Hematopoietic multipotent progenitor cell treated with erythropoietin and hydrocortisone succinate and interleukin-3 and kit ligand, for 15 days (in vitro differentiated cells): ENCODE measurements at places on chromosomes 1 and 21.

GRCh38 chr1:150409504-150410362 lies 45.8 kb downstream of the RPRD2 start:
- DNase-seq = no peak

DNA sequence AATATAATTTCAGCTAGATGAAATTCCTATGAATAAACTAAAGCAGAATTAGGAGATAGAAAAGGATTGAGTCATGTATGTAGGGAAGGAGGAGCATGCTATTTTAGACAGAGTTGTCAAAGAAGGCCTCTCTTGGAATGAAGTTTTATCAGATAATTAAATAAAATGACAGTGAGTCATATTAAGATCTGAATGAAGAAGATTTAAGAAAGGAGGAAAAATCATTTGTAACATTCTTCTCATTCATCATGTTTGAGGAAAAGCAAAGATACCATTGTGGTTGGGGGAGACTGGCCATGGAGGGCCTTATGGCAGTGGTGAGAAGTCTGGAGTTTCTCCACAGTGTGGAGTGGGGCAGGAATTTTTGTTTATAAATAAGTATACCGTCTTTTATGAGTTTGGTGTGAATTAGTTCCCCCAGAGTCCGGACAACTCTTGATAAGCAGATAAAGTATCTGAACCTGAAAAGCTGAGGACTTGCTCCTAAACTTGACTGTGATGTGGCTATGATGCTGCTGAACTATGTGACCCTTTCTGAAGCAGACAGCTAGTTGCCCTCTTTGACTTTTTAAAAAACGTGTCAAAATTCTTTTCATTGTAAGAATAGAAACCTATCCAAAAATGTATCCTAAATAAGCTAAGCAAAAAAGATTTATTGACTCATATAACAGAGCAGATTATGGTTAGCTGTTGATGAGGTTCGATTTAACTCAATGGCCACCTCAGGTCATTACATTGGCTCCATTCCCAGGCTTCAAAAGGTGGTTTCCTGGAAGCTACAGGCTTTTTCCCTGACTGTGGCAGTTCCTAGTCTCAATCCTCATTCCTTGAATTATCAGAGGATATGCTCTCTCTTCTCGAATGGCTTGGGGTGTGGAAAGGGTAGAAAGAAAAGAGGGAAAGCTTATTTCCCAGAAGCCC lies 90.8 kb downstream of the LHX9 start:
- DNase-seq = no peak

- no peak for DNase-seq
Observed at GRCh38 chr21:30289215-30289614, at the start of gene KRTAP25-1. KRTAP25-1 (minus strand) TSS chr21:30289514; CDS start chr21:30289490, 24 bp downstream.

DNA sequence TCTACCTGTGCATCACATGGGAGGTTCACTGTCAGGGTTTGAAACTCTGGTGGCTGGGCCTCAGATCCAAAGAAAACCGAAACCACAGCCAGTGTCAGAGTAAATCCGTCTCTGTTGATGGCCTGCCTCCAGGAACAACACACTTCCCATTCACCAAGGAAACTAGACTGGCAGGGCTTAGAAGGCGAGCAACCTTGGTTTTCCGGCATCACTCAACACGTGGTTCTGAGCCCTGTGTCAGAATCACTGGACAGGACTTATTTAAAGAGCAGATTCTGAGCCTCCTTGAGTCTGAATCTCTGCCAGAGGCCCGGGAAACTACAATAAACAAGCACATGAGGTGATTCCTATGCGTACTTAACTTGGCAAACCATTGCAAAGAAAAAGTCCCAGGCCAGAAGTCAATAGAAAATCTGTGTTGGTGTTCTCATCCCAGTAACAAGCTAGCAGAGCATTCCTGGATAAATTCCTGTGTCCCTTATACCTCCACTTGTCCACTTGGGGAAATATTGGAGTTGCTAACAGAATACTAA lies 70.0 kb downstream of the KCTD3 start:
- no peak for DNase-seq

- DNase-seq = no peak
Observed at GRCh38 chr1:202915146-202915545, 11.9 kb downstream of the KLHL12 start.

DNA sequence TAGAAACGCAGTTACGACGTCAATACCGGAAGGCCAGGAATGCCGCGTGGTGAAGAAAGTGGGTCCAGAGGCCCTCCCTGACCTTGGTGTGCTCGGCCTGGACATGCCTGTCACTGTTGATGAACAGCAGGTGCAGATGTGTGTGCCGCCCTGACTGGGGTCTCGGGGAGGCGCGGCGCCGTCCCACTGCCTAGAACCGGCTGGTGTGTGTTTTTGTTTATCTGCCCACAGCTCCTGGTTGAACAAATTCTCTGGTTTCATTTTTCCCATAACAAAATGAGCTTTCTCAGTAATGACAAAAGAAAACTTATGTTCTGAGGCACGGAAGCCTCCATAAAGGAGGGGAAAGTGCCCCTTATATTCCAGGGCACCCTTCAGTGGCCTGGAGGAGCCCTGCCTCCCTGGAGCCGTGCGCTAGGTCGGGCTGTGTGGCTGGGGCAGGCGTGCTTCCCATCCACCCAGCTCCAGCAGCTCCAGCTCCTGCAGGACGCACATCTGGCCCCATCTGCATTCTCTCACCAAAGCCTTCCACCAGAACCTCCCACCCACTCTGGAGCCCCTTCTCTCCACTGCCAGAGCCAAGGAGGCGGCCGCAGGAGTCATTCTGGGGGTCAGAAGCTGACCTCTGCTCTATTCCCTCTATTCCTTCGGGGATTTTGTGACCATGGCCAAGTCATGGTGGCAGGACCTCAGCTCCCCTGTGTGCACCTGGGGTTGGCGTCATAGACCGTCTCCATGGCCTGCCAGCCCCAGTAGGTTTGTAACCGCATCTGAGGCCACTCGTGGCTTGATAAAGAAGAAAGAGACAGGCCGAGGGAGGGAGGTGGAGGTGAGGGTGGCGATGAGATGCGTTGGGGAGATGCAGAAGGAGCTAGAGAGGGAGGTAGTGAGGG lies 20.1 kb upstream of the COL18A1 start:
- DNase-seq = no peak

DNA sequence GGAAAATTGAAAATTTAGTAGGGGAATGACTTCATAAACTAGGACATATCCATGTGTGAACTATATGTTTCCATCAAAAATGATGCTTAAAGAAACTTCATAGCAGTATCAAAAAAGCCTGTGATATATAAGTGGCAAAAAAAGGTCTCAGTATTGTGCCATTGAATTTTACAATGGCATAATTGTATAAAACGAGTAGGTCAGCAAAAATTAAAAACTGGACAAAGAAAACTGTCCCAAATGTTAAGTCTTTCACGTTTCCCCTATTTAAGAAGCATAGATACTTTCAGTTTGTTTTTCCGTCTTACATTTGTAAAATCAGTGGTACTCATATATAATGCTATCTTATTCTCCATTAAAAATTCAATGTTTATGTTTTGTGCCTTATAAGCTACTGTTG lies 43.2 kb downstream of the LRRC8B start:
- DNase-seq = no peak

DNA sequence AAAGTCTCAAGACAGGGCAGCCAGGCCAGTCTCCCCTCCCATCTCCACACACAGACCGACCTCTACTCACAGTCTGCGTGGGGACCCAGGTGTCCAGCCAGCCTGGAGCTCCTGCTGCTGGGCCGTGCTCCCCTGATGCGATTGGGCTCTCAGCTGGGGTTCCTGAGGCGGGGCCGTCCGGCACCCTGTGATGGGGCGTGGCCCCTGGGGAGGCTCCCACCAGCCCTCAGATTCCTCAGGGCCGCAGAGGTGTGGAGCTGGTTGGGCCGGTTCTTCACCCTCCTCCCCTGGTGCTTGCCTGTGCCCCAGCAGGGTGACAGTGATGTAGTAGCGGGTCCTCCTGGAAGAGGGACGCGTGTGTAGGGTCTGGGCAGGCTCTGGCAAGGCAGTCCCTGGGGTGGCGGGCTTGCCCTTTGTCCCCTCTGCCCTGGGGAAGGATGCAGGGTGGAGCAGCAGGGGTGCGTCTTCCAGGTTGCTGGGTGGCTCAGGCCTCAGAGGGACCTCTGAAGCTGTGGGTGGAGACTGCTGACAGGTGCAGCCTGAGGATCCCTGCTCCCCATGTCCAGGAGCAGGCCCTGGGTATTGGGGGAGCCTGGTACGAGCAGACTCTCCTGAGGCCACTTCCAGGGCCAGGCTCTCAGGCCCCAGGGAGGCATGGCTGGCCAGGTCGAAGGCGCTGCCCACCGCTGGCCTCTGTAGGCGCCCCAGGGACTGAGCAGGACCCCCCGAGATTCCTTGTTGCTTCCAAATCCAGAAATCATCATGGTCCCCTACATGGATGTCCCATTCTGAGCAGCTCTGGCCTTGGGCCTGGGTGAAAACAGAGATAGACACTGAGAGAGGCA lies at the start of gene CRYBG2:
CRYBG2 (minus strand) TSS at position 155 of the 845 bp plus-strand sequence. CDS start 7,473 bp downstream, outside the sequence.
- no peak for DNase-seq

- DNase-seq = no peak
Observed at GRCh38 chr21:29958551-29958950, 18.8 kb upstream of the GRIK1 start.

- DNase-seq = no peak
Observed at GRCh38 chr1:26855636-26856035, 7.3 kb upstream of the SFN start.

DNA sequence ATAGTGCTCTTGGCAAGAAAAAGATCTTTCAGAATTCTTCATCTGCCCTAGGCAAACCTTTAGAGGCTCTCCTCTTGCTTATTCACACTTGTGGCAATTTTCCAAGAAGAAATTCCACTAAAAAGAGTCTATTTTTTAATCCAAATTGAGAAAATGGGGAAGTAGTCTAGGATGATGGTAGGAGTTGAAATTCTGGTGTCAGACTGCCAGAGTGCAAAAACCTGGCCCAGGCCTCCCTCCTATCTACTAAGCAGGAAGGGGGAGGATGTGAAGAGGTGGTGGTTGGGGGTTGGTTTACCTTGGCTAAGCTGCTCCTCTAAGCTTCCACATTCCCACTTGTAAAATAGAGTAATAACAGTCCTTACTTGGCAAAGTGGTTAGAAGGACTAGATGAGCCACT lies 120.6 kb upstream of the KCNJ15 start:
- DNase-seq = no peak

DNA sequence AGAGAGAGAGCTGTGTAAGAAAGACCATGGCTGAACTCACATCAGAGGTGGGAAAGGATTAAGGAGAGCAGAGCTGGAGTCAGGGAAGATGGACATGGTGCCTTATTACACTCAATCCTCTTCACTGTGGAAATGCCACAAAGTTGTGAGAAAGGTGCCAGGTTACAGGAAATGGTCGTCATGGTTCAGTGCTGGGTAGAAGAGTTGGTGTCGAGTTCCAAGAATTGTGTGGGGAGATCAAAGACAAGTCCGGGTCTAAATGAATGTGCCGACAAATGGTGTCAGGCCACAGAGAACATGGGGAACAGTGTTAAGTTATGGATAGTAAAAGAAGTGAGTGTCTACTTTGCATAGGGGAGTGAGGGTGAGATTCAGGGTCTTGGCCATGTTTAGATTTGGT lies 40.9 kb downstream of the LAMC2 start:
- no peak for DNase-seq

DNA sequence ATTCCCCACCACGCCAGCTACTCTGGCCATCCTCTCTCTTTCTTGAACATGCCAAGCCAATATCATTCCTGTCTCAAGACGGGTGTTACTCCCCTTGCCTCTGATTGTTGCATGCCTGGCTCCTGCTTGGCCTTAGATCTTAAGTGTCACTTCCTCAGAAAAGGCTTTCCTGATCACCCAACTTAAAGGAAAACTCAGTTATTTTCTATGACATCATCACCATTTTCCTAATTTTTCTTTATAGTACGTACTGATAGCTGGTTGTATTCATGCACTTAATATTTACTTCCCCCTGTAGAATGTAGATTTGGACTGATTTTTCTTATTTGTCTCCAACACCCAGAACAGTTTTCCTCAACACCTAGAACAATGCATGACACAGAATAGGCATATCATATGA lies 123.8 kb upstream of the TSPAN2 start:
- DNase-seq = no peak

GRCh38 chr21:25676451-25676850 lies 37.4 kb downstream of the JAM2 start:
- no peak for DNase-seq

DNA sequence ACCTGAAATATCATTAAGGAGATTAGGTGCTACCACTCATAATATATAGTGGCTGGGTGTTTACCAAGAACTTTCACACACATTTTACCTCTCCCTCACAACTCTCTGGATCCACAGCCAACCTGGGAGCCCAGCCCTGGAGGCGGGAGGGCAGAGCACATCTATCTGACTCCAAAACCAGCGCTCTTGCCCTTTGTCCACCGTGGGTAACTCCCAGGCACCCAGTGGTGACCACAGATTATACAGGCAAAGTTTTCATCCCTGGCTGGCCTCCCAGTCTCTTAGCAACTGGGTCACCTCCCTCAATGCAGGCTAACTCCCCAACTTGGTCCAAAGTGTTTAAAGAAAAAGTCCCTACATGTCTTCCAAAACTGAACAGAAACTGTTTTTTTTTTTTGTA lies 2.4 kb downstream of the PAQR7 start:
- DNase-seq = no peak

DNA sequence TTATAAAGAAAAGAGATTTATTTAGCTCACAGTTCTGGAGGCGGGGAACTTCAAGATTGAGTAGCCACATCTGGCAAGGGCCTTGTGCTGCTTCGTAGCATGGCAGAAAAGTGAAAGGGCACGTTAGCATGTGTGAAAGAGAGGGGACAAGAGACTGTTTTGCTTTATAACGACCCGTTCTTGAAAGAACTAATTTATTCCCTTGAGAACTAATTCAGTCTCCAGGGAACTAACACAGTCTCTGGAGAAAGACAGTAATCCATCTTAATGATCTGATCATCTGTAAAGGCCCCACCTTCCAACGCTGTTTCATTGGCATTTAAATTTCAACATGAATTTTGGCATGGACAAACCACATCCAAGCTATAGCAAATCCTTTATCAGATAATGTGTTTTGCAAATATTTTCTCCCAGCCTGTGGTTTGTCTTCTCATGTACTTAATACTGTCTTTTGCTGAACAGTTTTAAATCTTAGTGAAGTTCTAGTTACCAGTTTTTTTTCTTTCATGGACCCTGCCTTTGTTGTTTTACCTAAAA lies 26.1 kb downstream of the MTR start:
- DNase-seq = no peak

GRCh38 chr1:41673806-41674205 lies 189.3 kb upstream of the EDN2 start:
- no peak for DNase-seq

- peak; percentile 34 for DNase-seq
Observed at GRCh38 chr1:172398970-172399755, 21.3 kb upstream of the C1orf105 start.

DNA sequence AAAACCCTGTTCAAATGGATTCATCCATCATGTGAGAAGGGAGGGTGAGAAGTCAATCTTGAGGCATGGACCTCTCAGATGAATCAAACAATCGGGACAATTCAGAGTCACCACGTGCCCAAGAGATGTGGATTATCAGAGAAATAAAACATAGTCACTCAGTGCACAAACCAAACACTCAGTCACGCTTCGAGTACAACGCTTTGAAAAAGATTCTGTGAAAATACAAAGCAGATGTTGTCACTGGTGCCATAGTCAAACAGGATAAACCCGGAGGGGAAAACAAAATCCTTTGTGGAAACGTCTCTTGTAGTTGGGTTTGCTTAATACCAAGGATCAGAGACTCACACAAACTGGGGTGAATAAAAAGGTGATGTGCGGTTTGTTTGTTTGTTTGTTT lies 188.4 kb downstream of the RRAGC start:
- DNase-seq = no peak

- peak; percentile 27 for DNase-seq
Observed at GRCh38 chr1:202805886-202806844, 2.1 kb downstream of the KDM5B start.
